ENCODE measurements at places on chromosomes 5 and 9.

GRCh38 chr5:158100373-158100888 is 241.5 kb upstream of the CLINT1 start:
- DNase-seq, result no peak

DNA sequence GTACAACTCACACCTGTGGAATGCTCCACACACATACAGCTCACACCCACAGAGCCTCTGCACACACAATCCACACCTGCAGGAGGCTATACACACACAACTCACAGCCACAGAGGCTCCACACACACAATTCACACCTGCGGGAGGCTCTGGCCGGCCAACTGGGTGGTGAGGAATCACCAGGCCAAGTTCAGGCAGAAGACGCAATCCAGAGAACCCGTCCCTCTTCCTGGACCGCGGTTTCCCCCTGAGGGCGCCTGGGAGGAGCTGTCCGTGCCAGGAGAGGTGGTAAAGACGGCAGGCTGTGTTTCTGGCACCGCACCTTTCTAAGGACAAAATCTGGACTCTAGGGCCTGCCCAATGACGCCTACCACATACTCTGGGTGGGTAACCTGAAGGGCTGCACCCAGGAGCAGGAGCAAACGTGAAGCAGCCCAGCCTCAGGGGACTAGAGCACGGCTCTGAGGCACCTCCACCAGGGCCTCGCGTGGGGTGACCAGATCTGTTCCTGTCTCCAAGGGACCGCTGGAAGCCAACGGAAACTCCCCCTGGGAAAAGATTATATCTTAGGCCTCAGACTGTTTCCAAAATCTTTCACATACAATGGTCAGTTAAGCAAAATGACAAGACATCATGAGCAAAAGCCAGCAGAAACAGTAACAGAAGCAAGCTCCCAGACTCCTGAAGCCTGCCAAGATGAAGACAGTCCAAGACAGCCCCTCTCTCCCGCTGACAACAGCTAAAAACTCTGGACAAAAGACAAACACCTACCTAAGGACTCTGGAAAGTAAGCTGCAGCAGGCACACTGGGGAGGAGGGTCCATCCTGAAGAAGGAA is 16.9 kb downstream of the CAMSAP1 start:
- no peak for DNase-seq

DNA sequence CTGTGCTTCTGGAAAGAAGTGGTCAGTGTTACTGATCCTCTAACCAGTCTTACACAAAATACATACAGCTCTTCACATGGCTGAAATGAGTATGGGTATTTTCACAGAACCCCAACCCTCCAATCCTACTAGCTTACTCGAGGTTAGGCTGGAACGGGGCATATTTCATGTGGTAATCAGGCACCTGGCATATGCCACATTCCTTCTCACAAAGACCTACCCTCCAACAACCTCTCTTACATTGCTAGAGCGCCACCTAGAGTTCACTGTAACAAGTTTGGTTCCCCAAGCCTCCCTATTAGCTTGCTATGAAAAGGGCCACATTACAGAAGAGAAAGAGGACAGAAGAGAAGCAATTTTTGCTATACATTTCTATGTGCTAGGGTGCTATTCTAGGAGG is 597.3 kb downstream of the PRELID2 start:
- DNase-seq, result peak; percentile 52

DNA sequence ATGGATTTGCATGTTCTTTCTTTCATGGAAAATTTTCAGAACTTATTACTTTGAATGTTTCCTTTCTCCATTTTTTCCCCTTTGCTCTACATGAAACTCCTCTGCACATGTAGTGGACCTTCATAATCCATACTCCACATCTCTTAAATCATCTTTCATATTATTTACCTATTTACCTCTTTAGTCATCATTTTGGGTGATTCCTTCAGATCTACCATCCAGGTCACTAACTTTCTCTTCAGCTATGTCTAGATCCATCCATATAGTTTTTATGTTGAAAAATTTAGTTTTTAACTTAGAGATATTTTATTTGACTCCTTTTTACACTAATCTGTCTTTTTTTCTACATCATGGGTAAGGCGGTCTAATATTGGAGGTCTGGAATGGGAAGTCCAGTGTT is 586.6 kb downstream of the NR2F1-AS1 start:
- DNase-seq, result no peak

DNA sequence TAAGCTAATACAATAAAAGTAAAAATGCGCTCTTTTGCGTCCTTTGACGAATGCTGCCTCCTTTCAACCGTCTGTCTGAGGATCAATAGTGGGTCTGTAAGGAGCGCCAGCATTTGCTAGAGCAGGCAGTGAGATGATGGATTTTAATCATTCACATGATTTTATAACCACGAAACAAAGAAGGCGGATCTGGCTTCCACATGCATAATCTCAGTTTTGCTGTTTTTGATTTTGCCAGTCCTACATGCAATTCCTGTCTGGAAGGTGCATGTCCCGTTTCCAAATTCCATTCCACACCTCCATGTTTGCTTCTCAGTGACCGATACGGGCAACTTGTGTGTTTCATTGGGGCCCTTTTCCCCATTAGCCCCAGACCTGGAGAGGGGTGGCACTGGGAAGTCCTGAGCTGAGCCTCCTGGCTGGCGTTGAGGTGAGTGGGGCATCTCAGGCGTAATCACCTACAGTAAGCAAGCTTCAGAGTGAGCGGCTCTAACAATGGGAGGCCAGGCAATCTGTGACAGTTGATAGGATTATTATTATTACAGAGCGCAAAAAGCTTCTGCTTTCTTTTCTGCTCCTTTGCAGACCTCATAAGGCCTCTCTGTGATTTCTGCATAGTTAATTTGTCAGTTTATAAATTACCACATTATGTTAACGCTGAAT is 405.4 kb downstream of the ZSWIM6 start:
- DNase-seq, result no peak

DNA sequence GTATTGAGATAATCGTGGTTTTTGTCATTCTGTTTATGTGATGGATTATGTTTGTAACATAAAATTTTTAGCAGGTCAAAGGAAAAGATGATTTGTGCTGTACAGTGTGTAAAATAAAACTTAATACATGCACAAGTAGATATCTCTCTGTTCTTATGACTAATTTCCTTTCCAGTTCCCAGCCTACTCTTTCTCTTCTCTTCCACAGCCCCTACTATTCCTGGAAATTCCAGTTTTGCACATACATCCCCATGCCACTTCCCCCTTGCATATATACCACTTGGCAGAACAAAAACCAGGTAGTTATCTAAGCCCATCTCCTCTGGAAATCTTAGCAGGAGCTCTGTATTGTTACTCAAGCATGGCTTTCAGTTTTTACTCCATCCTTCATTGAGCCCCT is 20.2 kb downstream of the TEK start:
- DNase-seq, result no peak

DNA sequence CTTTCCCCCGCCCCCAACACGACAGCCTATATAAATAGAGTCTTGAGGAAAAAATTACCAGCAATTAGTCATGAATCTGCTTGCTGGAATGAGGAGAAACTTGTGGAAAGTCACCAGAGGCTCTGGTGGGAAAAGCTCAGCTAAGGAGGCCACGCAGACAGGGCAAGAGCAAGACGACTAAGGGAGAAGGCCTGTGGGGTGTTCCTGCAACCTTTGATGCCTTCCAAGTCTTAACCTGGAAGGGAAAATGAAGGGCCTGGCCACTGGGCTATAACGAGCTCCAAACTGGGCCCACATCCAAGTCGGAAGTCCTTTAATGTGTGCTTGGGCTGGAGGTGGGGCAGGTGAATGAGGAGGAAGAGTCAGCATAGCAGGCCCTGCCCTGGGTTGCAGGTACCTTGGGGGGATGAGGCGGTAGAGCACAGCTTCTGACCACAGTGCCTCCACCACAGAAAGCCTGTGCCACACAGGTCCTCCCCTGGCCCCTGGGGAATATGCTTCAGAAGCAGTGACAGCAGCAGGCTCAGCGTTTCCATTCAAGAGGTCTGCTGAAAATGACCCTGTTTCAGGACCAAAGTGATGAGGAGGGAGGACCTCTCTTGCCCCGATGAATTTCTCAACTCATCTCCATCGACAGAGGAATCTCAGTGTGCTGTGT is 92.8 kb upstream of the LRRTM2 start:
- no peak for DNase-seq

DNA sequence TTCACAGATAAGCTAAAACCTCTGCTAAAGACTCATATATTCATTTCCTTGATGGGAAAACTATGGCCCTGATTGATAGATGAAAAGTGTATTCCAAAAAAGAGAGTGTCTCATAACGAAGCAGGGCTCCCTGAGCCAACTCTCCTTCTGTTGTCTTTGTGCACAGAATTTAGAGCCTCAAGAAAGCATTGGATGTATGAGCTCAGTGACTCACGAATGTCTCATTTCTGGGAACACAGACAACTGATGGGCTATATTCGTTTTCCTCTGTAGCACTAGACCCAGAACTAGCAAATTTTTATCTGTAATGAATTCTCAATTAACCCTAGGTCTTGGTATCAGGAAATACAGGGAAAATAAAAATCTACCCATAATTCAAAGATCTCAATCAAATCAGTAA is 88.4 kb downstream of the LMNB1 start:
- DNase-seq, result no peak

Measured in retinal pigment epithelial cell (primary cell).